ENCODE measurements at places on chromosomes 5 and 9.
A peak's percentile ranks its signal among the peaks of the same experiment; 100 is the strongest.

- no peak for DNase-seq
Observed at GRCh38 chr9:95778957-95779356, 96.5 kb upstream of the ERCC6L2 start.

DNA sequence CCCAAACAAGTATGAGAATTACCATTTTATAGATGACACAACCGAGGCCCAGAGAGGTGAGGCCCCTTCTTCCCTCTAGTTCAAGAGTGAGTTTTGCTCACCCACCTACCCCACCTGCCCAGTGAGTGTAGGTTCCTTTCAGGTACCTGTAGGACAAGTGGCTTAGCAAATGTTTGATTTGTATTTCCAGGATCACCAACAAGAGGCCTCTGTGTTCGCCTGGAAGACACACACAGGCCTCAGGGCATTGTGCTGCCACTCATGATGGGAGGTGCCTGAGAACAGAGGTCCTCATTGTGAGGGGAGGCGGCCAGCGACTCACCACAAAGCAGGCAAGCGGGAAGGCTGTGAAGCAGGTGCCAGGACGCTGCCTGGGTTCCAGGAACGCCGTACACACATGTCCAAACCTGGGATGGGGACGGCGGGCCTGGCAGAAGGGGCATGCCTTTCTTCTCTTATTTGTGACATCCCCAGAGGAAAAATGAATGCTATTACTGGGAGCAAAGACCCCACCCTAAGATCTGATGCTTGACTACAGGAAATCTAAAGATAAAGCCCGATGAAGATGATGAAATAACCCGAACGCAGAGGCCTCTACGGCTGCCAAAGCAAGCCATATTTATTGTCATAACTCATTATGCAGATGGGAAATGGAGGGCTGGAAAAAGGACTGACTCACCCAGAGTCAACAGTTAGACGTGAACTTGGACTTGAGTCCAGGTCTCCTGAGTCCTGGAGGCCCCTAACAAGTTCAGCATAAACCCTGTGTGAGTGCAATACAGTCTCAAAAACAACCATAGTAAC lies 60.2 kb upstream of the SLC25A51 start:
- DNase-seq, result no peak

- DNase-seq, result no peak
Observed at GRCh38 chr9:22170556-22170955, 161.5 kb upstream of the CDKN2B start.

GRCh38 chr5:73857446-73857845 lies 231.4 kb downstream of the ARHGEF28 start:
- DNase-seq, result no peak

DNA sequence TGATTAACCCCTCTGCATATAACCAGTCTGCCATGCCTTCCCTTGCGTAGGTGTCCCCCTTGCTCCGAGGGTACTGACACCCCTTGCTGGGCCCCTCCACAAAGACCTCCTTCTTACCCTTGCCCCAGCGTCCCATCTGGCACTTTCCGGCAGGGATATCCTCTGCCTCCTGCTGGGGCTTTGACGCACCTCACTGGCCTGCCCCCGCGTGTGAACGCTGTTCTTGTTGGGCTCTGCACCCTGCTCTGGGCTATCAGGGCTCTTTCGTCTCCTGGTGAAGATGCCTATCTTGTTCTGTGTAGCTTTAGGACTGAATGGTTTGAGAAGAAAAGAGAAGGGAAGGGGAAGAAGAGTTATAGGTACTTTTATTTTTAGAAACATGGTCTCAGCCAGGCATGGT lies 53.0 kb downstream of the SUB1 start:
- DNase-seq, result no peak

- DNase-seq, result no peak
Observed at GRCh38 chr5:84299959-84300358, 84.7 kb downstream of the EDIL3 start.

DNA sequence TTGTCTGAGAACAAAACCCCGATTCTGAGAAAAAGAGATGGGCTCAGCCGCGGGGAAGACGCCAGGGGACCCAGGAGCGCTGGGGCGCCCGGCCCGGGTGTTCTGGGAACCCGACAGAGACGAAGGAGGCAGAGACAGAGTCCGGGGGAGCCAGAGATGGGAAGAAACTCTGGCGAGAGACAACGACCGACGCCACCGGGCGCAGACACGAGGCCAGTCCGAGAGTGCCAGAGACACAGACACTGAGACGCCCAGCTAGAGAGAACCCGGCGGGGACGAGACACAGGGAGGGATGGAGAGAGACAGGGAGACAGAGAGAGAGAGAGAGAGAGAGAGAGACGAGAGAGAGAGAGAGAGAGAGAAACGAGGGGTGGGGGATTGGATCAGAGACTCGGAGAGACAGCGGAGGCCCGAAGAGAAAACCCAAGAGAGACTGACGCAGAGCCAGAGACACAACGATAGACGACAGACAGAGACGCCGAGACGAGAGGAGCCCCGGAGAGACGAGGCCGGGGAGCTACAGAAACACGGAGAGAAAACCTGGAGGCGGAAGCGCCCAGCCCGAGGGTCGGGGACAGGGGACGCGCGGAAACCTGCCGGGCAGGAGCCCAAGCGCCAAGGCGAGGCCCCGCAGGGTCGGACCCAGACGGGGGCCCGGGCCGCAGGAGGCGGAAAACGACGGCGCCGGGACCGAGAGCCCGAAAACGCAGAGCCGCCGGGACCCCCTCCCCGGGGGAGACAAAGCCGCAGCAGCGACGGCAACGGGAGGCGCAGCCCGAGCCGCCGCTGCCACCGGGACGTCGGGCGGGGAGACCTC lies 3.3 kb downstream of the NR5A1 start:
- no peak for DNase-seq

- DNase-seq, result no peak
Observed at GRCh38 chr5:159444441-159445082, 114.3 kb upstream of the IL12B start.

DNA sequence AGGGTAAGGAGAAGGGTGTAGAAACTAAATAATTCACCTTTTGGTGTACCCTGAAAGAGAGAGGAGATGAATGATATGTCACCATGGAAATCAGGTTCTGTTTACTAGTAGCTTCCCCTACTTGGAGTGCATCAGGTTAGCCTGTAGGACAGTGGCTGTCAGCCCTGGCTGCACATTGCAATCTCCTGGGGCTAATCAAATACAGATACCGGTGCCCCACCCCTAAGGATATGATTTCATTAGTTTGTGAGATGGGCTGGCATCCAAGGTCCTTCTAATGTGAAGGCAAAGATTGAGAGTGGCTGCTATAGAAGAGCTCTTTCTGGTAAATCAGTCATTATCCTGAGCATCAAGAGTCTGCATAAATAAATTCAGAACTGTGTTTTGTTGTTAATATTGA lies 47.2 kb downstream of the INSYN2B start:
- DNase-seq, result no peak

GRCh38 chr5:111261610-111262009 lies 37.4 kb downstream of the CAMK4 start:
- DNase-seq, result no peak

- no peak for DNase-seq
Observed at GRCh38 chr9:123763910-123764588, 165.9 kb downstream of the DENND1A start.

- DNase-seq, result no peak
Observed at GRCh38 chr9:8784838-8785237, 985.3 kb upstream of the DMAC1 start.

DNA sequence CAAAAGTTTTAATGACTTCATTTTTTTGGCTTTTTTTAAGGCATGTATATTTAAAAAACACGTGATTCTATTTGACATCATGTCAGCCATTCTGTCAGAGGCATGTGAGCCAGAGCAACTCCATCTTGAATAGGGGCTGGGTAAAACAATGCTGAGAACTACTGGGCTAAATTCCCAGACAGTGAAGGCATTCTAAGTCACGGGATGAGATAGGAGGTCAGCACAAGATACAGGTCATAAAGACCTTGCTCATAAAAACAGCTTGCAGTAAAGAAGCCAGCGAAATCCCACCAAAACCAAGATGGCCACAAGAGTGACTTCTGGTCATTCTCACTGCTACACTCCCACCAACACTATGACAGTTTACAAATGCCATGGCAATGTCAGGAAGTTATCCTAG lies 1000.6 kb upstream of the DMAC1 start:
- no peak for DNase-seq

GRCh38 chr5:179416114-179416822 lies 71.0 kb upstream of the ADAMTS2 start:
- DNase-seq, result no peak

DNA sequence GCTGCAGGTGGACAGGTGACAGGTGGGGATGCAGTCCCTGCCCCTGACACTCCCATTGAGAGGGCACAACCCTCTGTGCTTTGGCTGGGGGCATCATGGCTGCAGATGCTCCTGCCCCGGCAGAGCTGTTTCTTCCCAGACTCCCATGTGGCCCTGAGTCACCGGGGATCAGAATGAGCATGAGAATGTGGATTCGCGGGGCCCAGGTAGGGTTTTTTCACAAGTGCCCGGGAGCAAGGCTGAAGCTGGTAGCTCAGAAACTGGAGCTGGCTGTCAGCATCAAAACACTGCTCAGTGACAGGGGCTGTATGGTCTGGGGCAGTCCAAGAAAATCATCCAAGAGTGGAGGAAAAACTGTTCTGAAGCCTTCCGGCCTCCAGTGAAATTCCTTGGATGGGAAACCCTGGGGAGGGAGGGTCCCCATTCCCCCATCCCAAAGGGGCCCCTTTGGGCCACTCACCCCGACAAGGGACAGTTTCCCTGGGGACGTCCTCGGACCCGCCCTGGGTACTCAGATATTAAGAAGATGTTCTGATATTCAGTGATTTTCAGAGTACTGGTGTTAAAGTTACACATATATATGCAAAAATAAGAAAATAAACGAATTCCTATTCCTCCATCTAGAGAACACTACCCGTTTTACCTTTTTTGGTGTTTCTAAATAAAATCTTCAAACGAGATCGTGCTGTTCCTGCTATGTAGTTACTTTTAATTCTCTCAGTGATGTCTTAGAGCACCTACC lies 120.1 kb upstream of the LPCAT1 start:
- no peak for DNase-seq

- no peak for DNase-seq
Observed at GRCh38 chr5:145811834-145812625, 23.1 kb downstream of the PRELID2 start.

GRCh38 chr5:37703841-37704241 lies 136.0 kb downstream of the GDNF start:
- DNase-seq, result no peak

DNA sequence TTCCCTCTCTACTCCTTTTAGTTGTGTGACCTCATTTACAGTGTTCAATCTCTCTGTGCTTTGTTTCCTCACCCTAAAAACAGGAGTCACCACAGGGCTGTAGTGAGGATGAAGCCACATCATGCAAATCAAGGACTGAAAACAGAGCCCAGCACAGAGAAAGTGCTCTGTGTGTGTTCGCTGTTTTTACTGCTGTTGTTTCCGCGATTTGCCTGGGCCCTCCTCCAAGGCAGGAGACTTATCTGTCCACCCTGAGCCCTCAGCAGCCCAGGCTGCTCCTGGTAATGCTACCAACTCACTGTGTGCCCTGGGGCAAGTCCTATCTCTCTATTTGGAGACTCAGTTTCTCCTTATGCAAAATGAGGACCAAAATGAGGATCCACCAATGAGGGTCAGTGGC lies 87.2 kb upstream of the NEURL1B start:
- no peak for DNase-seq

- DNase-seq, result peak; percentile 50
Observed at GRCh38 chr5:137660349-137660817, 75.5 kb downstream of the KLHL3 start.

GRCh38 chr9:126752376-126752775 lies 52.5 kb upstream of the ZBTB43 start:
- DNase-seq, result no peak

- DNase-seq, result no peak
Observed at GRCh38 chr5:148401604-148402003, 17.8 kb downstream of the FBXO38 start.

GRCh38 chr5:61313960-61314681 lies 17.9 kb upstream of the ZSWIM6 start:
- no peak for DNase-seq

DNA sequence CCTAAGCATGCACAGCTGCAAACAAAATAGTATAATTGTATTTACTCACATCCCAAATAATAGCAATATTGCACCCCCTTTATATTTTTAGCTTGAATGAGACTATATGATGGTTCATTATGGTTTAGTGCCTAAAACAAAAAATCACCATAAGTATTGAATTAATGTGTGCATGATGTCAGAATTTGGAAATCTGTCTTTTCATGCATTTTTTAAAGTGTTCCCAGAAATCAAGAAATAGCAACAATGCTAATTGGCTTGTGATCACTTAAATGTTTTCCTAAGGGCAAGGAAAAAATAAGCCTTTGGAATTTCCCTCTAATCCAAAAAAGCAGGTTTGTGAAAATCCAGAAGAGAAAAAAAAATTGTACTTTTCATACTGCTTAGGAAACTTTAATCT lies 50.9 kb upstream of the ITGA2 start:
- DNase-seq, result no peak

- DNase-seq, result no peak
Observed at GRCh38 chr5:11984196-11984595, 80.0 kb upstream of the CTNND2 start.

- DNase-seq, result no peak
Observed at GRCh38 chr5:54844905-54845566, 140.4 kb downstream of the ESM1 start.

GRCh38 chr9:115118879-115119218 lies 892 bp upstream of the TNC start:
- no peak for DNase-seq
